ENCODE measurements at places on chromosomes 5 and 9. TPM values are rescaled to one million over a fixed set of nuclear protein-coding genes. Genes with fewer than 3 reads are reported as not detected.

Gene BARX1
- not detected for total RNA-seq

Gene NELFB
- total RNA-seq, result 70.8 TPM

DNA sequence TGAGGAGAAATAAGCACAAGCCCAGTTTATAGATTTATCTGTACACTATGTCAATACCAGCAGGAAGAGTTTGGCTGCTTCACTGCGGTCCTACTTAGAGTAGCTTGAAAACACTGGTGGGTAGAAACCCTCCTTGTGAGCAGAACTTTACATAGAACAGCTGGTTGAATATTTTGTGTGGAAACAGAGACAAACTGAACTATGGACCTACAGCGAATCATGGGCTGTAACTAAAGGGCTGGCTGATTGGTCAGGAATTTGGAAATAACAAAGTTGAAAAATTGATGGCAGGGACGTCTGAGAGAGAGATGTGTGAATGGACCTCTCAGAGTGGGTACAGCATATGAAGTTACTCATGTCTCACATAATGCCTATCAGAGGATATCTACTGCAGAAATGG is 392.5 kb downstream of the MAN2A1 start:
- no peaks in the 10 kb centered on the region for H3K36me3 ChIP-seq
- peaks cover 2% of the 10 kb centered on the region for H3K27me3 ChIP-seq
- no peak overlapping the region for H3K4me3 ChIP-seq
- no peak for DNase-seq

GRCh38 chr9:109476642-109477257 is 21.4 kb downstream of the PTPN3 start:
- peaks cover 11% of the 10 kb centered on the region for H3K4me1 ChIP-seq
- H3K27ac ChIP-seq, result no peak overlapping the region
- H3K36me3 ChIP-seq, result no peaks in the 10 kb centered on the region
- H3K27me3 ChIP-seq, result peaks cover 34% of the 10 kb centered on the region

DNA sequence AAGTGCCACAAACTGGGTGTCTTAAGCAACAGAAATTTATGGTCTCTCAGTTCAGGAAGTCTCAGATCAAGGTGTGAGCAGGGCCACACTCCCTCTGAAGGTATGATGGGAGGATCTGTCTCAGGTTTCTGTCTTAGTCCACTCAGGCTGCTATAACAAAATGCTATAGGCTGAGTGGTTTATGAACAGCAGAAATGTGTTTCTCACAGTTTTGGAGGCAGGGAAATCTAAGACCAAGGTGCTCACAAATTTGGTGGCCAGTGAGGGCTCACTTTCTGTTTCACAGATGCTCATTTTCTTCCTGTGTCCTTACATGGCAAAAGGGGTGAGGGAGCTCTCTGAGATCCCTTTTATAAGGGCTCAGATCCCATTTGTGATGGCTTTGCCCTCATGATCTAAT is 281.4 kb downstream of the CWC27 start:
- H3K27me3 ChIP-seq, result no peaks in the 10 kb centered on the region
- no peak for DNase-seq
- peaks cover 11% of the 10 kb centered on the region for H3K4me1 ChIP-seq
- peaks cover 1% of the 10 kb centered on the region for H3K36me3 ChIP-seq
- no peak overlapping the region for H3K4me3 ChIP-seq

DNA sequence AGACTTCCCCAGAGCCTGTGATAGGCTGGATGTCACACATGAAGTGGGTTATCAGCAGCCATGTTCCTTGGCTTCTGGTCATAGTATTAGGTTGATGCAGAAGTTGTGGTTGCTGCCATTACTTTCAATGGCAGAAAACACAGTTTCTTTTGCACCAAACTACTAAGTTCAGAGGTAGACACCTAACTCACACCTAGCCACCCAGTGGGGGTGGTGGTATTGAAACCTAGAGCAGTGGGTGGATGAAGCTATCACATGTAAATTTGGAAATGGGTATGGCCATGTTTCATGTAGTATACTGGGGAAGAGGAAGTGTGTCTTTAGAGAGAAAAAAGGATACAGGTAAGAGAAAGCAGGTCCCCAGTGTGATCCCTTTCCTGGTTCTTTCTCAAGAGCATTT is 347.9 kb upstream of the SEMA6A start:
- no peaks in the 10 kb centered on the region for H3K27me3 ChIP-seq
- no peak overlapping the region for H3K4me3 ChIP-seq
- H3K4me1 ChIP-seq, result no peaks in the 10 kb centered on the region
- no peak for DNase-seq
- H3K27ac ChIP-seq, result no peak overlapping the region

DNA sequence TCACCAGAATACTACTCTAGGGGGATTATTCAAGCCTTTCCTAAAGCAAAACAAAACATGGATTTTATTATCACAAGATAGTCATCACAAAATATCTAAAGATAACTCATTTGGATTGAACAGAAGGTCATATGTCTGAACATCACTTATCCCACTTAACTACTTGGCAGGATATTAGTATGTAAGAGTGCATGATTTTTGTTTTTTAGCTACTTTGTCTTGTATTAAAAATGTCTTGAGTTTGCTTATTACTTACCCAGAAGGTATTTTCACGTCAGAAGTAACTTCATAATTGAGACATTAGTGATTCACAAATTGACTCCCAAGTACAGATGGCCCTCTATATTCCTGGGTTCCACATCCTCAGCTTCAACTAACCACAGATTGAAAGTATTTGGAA is 113.8 kb downstream of the TLE4 start:
- H3K36me3 ChIP-seq, result peaks cover 16% of the 10 kb centered on the region
- no peaks in the 10 kb centered on the region for H3K27me3 ChIP-seq
- no peak overlapping the region for H3K4me3 ChIP-seq
- H3K4me1 ChIP-seq, result peaks cover 25% of the 10 kb centered on the region

DNA sequence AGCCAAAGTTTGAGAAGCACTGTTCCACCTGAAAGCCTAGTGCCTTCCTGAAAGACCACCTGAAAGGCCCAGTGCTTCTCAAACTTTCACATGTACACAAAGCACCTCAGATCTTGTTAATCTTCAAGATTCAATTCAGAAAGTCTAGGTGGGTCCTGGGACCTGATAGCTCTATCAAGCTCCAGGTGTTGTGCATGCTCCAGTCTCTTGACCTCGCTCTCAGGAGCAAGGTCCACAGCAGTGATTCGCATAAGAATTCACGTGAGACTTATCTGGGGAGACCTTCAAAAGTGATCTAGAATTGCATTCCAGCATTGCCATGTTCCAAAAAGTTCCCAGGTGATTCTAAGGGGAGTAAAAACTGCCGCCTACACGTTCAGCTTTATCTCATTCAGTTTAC is 102.1 kb downstream of the PIK3R1 start:
- peaks cover 4% of the 10 kb centered on the region for H3K27me3 ChIP-seq
- H3K27ac ChIP-seq, result no peak overlapping the region
- no peak for DNase-seq
- H3K4me3 ChIP-seq, result no peak overlapping the region
- peaks cover 26% of the 10 kb centered on the region for H3K4me1 ChIP-seq

GRCh38 chr5:107968998-107969397 is 298.3 kb upstream of the EFNA5 start:
- H3K27me3 ChIP-seq, result no peaks in the 10 kb centered on the region
- no peak overlapping the region for H3K27ac ChIP-seq
- DNase-seq, result no peak

Data from activated CD8-positive, alpha-beta memory T cell treated with anti-CD3 and anti-CD28 coated beads, Interleukin-2, amount 10 ng/mL, durations not matched to agents 7 days and 5 days (primary cell).